ENCODE measurements at places on chromosomes 5 and 9.

DNA sequence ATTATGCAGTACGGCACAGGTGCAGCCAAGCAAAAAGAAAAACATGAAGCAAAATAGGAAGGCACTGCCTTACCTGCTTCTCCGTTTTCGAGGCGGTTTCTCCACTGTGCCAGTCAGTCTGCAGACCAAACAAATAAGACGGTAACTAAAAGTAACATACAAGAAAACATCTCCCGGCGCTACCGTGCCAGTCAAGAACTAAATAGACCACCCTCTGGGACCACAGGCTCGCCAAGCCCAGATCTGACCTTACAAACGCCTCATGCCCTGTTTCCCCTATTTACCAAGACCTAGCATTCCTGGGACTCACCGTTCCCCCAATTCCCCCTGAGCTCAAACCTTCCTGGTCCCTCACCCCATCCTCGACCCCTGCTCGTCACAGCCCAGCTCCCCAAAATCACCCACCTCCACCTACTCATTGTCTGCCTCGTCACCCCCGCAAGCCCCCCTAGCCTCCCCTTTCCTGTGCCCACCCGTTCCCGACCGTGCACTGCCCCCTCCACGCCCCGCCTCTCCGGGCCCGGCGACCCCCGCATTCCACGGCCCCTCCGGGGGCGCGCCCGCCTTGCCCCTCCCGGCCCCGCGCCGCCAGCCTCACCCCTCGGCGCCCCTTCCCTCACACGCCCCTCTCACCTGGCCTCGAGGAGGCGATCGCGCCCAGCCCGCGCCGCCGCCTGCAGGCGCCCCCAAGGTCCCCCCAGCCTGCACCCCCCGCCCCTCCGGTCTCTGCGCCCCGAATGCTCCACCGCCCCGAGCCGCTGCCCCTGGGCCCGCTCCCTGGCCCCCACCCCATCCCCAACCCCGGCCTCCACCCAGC lies 560 bp downstream of the SCAI start:
- DNase-seq, result no peak

GRCh38 chr5:168624850-168625364 lies 45.7 kb upstream of the PANK3 start:
- no peak for DNase-seq

DNA sequence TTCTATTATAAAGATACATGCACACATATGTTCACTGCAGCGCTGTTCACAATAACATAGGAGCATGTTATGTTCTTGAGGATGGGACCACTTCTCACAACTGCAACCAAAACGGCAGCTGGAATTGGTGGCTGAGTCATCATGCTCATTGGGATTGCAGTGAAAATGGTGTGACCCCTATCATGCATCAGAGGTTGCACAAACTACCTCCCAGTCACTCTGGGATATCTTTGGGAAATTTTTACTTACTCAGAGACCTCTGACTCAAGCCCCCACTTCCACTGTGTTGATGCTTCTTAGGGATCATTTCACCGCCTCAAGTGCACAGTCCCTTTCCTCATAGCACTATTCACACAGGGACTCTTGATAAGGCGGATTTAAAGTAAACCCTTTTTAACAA lies 474.1 kb downstream of the BNC2 start:
- DNase-seq, result no peak

DNA sequence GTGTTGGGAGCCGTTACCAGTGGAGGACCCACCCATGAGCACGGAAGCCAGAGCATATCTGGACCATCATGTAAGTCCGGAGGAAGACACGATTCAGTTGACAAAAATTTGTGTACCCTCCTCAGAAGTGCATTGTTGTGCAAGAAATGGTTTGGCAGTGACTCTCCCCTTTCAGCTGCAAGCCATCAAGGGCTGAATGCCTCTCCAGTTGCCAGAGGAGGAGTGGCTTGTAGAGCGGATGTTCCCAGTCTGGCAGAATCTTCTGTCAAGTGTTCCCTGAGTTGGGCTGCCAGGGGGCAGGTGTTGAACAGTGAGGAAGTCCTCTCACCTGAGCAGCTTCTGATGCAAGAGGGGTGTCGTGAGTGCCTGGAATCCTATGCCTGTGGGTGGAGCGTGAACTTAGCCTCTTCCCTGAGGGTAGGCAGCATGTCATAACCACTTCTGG lies 27.6 kb upstream of the CDKN2AIPNL start:
- DNase-seq, result no peak

- no peak for DNase-seq
Observed at GRCh38 chr9:103988821-103989220, 105.3 kb upstream of the SMC2 start.

- DNase-seq, result no peak
Observed at GRCh38 chr5:51983161-51983560, 599.9 kb downstream of the ISL1 start.

DNA sequence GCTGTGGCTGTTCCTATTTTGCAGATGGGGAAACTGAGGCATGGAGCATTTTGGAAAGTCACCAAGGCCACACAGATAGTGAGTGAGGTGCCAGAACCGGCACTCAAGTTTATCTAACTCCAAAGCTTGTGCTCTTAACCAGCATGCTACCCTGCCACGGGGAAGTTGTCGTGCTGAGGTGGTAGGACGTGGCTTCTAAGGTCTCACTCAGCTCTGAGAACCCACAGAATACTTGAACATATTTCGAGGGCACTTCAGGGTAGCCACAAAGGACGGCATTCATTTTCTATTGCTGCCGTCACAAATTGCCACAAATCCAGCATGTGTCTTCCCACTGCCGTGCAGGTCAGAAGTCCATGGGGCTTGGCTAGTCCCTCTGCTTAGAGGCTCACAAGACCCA lies 116.7 kb downstream of the OLFM1 start:
- no peak for DNase-seq

- DNase-seq, result no peak
Observed at GRCh38 chr5:74098941-74099340, 472.9 kb downstream of the ARHGEF28 start.

DNA sequence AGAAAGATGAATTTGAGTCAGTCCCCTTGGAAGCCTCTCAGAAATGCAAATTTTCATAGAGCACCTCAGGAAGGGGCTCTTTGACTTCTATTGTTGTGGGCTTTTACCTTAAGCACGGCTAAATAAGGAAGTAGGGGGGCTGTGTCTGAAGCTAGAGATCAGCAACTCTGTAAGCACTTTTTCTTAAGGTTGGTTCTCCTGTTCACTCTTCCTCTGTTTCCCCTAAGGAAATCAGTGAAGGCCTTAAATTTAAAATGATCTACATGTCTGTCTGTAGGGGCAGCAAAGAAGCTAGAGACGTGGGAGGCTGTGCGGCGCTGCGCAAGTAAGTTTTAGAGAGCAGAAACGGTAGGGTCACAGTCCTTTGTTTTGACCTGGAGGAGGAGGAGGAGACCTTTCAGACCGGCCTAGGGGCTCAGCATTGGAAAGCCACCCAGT lies 1.2 kb upstream of the CDC14B start:
- DNase-seq, result no peak

DNA sequence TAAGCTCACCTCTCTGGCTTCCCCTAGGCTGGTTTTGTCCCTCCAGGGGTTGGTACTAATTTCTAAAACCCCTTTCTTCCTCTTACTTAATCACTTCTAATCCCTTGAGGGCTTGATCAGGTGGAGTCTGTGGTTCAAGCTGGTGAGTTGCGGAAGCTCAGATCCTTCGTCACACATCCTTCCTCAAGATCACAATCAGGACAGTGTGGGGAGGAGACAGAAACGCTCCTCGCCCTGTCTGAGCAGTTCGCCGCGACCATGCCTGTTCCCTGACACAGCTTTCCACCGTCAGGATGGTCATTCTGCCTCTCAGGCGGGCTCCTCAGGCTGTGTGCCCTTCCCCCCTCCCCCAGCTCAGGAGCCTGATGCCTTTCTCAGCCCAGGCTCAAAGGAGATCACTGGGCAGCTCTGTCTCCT lies 24.3 kb downstream of the CPLX2 start:
- peak; percentile 5 for DNase-seq

- DNase-seq, result no peak
Observed at GRCh38 chr5:139569270-139569955, 8.3 kb downstream of the UBE2D2 start.

DNA sequence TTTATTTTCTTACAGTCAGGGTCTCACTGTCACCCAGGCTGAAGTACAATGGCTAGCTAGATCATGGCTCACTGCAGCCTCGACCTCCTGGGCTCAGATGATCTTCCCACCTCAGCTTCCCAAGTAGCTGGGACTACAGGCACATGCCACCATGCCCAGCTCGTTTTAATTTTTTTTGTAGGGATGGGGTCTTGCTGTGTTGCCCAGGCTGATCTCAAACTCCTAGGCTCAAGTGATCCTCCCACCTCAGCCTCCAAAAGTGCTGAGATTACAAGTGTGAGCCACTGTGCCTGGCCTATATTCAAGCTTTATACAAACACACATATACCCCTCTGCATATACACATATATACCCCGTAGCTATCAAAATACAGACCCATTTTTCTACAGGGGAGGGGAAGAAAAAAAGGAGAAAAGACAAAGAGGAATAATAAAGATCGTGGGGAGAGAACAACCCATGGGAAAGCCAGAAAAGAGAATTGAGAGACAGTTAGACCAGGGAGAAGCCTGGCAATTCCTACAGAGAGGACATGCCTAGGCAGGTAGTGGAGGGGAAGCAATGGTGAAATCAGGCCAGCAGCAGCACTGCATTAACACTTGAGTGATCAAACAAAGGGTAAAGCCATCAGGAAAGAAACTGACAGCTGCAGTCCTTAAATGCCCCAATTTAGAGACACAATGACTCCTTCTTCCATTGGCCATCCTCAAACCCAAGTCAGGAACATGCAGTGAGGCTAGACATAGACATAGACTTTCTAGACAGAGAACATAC lies 102.7 kb downstream of the EFNA5 start:
- no peak for DNase-seq

GRCh38 chr5:138874771-138875551 lies at the start of gene LRRTM2:
TSS of gene LRRTM2 (minus strand) at chr5:138875335. CDS start at chr5:138874911, 424 bp downstream.
- no peak for DNase-seq

- peak; percentile 46 for DNase-seq
Observed at GRCh38 chr5:148443998-148444397, 60.2 kb downstream of the FBXO38 start.

- DNase-seq, result no peak
Observed at GRCh38 chr5:102932781-102933180, 177.7 kb downstream of the PAM start.

DNA sequence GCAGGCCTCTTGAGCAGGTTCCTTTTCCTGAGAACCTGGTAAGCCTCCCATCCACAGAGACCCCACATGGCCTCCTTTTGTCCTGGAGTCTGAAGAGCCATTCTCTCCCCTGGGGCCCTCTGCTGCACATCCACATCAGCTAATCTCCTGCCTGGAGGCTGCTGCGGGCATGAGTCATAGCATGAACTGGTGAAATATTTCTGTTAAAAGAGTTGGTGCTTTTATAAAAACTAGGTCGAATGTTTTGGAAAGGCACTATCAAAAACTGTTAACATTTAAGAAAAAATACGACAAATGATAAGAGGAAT lies 399.4 kb downstream of the CTNND2 start:
- DNase-seq, result no peak

DNA sequence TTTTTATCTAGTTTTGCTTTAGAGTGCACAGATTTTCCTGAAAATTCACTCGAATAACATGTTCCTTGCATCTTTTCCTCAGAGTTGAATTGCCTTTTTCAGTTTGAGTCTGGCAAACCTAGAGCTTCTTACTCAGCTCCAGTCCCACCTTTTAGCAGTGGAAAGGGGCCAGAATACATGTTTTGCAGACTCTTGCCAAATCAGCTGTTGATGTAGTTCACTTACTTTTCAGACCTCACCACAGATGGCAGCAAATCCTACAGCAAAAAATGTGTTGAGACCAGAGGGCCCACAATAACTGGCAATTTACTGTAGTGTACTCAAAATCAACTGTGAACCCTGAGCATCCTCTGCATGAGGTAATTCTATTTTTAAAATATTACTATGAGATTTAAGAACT lies 545.2 kb upstream of the ACO1 start:
- no peak for DNase-seq

DNA sequence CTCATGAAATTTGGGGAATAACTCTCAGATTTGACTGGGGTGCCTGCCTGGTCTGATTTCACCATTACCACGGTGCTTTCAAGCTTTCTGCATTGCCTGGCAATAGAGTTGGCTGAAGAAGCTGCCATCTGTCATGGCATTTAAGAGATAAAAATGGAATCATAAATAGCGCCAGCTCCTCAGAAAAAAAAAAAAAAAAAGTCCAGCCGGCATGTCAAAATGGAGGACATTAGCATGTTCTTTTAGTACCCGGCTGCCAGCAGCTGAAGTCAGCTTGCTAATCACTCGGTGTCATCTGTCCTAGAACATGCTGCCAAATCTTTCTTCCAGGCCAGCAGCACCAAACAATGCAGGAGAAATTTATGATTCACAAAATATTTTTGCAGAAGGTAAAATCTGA lies 57.7 kb upstream of the CER1 start:
- DNase-seq, result no peak

DNA sequence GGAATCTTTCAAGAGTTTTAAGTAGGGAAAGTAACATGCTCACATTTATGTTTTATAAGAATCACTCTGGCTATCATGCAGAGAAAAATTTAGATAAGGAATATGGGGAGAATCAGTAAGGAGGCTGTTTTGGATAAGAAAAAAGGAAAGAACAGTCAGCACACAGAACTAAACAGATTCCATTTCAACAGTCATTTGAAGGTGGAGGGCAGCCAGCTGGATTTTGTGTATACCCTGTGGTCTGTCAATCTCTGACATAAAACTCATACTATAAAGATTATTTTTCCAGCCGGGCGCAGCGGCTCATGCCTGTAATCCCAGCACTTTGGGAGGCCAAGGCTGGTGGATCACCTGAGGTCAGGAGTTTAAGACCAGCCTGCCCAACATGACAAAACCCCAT lies 64.2 kb downstream of the PCA3 start:
- DNase-seq, result no peak
